ENCODE measurements at places on chromosomes 4 and X.
A peak's percentile ranks its signal among the peaks of the same experiment; 100 is the strongest.

DNA sequence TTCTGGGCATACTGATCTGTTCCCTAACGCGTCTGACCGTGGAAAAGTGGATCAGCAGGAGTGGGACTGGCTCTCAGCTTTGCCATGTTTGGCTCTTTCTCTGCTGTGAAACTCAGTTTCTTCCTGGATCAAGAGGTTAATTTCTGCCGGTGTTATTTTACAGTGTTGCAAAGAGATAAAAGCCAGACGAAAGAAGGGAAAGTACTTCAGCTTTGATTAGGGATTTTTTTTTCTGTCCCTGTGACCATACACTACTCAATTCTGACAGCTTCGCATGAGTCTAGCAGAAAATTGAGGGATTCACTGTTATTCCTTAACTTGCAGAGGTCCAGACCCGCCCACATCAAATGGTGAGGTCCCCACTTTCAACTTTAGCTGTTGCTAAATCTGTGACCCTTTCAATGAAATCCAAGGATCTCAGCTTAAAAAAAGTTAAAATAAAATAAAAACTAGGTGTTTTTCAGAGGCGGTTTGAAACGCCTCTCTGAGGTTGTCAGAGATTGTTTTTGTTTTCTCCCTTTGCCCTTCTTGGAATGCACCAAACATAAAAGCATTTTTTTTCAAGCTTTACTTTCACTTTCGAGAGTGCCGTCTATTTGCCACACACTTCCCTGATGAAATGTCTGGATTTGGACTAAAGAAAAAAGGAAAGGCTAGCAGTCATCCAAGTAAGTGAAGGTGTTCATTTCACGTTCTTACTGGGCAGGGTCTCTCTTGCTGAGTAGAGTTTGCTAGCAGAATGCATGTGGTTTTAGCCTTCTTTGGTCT lies at the start of gene TLR3:
Gene TLR3 (plus strand): TSS at position 576 of the 768 bp plus-strand sequence. CDS start 7,464 bp downstream, outside the sequence.
- DNase-seq, result no peak

DNA sequence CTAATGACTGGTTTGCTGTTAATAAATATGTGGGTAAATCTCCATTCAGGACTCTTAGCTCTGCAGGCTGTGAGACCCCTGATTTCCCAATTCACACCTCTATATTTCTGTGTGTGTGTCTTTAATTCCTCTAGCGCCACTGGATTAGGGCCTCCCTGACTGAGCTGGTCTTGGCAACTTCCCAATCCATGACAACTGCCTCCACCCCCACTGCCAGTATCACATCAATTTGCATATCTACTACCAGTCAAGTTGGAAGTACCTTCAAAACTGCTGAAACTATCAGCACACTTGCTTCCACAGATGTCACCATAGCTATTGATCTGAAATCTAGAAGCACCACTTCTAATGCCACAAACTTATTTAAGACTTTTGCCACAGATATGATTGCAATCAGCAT lies 27.6 kb downstream of the OPRPN start:
- no peak for DNase-seq

DNA sequence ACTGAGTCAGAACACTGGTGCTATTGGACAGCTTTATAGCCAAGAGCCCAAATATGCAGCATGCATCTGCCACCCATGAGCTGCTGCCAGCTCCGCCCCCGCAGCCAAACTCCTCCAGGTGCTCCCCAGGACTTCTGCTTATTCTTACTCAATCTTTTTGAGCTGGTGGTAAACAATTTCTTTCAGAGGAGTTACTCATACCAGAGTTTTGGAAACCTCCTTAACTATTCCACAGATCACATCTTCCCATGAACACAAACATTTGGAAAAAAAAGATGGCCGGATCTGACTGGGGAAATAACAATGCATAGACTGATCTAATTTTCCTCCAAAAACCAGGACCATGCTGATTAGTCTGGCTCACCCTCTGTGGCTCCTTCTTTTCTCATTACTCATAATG lies 399.9 kb downstream of the GPM6A start:
- DNase-seq, result no peak

DNA sequence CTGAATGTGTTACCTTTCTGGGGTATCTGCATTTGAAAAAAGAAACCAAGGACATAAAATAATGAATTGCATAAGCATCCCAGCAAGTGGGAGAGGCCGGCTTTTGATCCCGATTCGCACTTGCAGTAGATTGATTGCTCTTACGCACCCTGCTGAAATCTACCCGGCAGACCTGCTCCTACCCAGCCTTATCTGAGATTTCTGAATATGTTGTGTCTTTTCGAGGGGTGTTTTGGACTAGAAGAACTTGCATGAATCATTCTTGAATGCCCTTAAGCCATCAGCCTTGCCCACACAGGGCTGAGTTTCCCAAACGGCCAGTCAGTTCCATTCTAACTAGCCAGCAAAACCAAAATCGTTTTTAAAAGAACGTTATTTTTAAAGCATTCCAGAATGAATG lies 174.4 kb upstream of the BCOR start:
- DNase-seq, result no peak

DNA sequence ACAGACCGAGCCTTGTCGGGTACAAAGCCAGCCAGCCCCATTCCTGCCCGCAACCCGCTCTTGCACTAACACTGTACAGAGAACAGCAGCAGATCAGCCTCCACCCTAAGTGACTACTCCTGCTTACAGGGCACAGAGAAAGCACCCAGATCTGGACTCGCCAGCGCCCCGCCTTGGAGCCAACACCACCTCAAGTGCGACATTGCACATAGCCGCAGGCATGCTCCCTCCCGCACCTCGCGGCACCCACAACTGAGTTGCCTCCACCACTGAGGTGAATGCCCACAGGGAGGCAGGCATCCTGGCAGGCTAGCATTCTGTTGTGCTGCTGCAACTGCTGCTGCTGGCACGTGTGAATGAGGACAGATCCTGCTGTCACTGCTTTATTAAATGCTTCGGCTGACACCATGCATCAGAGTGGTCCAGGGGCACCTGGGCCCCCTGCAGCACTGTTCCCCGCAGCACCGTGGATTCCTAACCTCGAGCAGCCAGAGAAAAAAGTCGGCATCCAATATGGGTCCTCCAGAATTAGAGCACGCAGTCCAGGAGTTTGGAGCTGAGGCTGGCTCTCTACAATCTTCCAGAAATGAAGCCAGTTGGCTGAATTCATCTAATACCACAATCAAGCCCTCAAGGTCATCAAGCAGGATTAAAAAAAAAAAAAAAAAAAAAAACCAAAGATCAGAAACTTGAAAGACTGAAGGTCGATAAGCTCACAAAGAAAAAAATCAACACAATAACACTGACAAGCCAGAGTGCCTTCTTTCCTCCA lies 352.9 kb downstream of the GASK1B start:
- DNase-seq, result no peak

GRCh38 chr4:186695392-186695791 lies 28.3 kb downstream of the FAT1 start:
- no peak for DNase-seq

DNA sequence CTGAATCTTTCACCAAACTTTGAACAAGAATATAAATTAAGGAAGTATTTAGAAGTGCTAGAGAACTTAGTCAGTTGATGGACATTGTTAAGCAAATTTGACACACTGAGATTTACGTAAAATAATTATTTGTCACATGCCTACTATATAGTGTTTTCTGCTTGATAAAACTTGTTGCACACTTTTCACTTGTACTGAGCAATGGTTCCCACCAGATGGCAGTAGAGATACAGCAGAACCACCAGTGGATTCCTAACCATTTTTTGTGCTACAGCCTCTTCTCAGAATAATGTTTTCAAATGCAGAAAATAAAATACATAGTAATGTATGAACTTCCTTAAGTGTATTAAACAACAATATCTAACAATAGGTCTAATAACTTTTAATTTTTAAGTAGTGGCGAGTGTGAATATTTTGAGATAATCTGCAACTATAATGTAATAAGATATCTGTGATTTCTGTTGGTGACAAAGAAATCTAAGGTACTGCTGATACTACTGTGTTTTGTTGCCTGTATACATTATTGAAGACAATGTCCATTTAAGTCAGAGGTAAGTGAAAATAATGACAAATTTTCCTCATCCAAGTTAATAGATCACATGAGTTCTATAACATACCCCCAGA lies 81.2 kb downstream of the APOOL start:
- DNase-seq, result peak; percentile 2

DNA sequence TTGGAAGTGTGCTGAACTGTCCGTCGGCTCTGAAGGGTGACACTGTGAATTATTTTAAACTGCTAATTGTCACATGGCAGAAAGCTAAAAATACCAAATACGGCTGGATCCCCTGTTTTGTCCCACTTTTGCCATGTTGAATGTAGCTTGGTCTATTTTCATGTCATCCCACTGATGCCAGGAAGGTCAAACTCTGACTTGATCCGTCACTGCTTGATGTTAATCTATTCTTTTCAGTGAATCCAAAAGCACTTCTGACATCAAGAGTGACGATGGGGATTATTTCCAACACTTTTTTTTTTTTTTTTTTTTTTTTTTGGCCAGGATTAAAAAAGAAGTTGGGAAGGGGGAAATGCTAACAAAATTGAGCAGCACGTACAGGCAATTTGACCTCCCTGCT lies 734.6 kb upstream of the TENM3 start:
- DNase-seq, result no peak

GRCh38 chrX:5449323-5449722 lies 779.3 kb downstream of the NLGN4X start:
- no peak for DNase-seq

GRCh38 chrX:10608099-10608498 lies 12.3 kb downstream of the MID1 start:
- no peak for DNase-seq

All from AG09319 (cell line).